Peyer's patch (tissue), 4 donors: ENCODE measurements at places on chromosomes 6 and 20.

DNA sequence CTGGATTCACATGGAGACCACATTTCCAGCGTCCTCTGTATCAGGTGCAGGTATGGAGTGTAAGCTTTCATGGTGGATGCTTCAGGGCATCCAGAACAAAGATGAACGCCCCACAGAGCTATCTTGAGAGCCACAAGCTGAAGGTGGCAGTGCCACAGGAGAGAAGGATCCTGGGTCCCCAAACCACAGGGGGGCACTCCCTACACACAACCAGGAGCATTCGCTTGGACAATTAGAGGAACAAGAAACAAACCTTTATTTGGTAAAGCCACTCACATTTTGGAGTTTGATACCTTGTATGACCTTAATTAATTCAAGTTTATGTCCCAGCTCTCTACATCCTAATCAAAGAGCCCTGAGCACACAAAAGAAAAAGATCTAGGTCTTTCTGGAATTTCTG, 406.3 kb downstream of the PREX1 start:
- no peak for DNase-seq

GRCh38 chr6:122760330-122760729, 19.2 kb upstream of the FABP7 start:
- DNase-seq = no peak

GRCh38 chr6:8652710-8653109, 217.4 kb upstream of the SLC35B3 start:
- DNase-seq = no peak

DNA sequence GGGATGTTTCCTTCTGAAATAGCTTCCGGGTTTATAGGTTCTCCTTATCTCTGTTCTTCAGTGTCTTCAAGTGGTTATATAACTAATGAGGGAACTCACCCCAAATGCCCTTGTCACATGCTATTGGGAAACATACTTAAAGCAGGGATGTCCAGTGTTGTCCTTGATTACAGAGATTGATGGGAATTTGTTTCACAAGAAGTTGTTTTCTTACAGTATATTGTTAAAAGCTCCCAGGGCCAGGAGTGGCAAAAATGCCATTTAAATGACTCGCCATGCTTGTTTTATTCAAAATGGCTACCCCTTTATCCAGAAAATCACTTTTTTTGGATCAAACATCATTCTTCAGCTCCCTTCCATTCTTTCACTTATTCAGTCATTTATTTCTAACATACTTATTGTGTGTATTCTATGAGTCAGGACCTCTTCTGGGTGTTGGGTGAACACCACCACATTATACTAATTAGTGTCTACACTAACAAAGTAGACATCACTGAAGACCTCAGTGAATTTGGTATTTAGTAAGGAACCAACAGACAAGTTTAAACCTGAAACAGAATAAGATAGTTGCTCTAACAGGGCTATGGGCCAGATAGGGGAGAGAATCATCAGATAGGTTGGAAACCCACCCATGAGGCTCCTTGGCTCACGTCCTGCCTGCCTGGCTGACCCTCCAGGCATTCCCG, 791.1 kb downstream of the MAFB start:
- no peak for DNase-seq

DNA sequence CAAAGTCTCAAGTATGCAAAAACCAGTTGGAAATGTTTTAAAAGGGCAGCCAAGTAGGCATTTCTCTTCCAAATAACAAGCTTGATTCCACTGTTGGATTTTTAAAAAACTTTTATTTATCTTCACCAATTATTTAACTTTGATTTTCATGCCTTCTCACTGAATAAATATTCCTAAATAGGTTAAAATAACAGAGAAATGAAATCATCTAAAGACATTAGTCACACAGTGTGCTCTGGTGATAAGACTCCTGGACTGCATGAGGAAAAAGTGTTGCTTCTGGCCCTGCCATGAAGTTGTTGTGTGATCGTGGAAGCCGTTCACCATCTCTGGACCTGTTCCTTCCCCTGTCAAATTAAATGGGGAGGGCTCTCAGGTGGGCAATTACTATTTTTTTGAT, 33.8 kb upstream of the IGF2R start:
- DNase-seq = no peak

DNA sequence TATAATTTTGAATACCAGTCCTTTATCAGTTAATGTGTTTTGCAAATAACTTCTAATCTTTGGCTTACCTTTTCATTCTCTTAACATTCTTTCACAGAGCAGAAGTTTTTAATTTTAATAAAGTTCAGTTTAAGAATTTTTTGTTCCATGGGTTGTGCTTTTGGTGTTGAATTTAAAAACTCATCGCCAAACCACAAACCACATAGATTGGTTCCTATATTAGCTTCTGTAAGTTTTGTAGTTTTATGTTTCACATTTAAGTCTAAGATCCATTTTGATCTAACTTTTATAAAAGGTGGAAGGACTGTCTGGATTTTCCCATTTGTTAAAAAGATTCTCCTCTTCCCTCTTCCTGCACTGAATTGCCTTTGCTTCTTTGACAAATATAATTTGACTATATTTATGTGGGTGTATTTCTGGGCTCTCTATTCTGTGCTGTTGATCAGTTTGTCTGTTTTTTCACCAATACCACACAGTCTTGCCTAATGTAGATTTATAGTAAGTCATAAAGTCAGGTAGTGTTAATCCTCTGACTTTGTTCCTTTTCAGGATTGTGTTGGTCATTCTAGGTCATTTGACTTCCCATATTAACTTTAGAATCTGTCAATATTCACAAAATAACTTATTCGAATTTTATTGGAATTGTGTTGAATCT, 17.5 kb upstream of the SDCBP2 start:
- no peak for DNase-seq

- DNase-seq = no peak
These were observed 210.0 kb upstream of the CST7 start for GRCh38 chr20:24738981-24739633.

DNA sequence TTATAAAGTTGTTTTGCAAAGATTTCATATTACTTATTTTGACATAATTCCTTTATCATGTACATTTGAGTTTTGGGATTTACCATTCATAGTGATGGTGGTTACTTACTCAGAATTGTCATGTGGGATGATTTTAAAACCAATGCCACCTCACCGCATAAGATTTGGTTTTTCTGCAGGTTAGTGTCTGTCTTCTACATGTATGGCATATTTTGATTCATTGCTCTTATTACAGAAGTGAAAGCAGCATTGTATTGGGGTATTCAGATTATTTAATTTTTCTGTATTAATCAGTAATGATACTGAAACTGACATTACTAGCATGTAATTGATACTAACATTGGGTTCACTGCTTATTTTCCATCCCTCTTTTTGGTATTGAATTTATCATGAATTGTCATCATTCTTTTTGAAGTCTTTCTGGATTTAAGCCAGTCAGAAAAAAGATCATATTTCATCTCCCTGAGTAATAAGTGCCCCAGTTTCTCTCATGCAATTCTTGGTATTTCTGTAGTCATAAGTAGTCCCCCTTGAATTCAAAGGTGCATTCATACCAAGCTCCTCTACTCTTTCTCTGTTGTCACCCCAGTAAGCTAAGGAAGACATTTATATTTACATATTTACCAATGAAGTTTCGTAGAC, 176.6 kb downstream of the BCKDHB start:
- no peak for DNase-seq

GRCh38 chr6:52538252-52538900, 38.5 kb downstream of the TRAM2 start:
- no peak for DNase-seq

GRCh38 chr6:42028234-42029061, 21.9 kb upstream of the TAF8 start:
- DNase-seq = no peak

- no peak for DNase-seq
These were observed 342.0 kb downstream of the SOX4 start for GRCh38 chr6:21935561-21936028.

DNA sequence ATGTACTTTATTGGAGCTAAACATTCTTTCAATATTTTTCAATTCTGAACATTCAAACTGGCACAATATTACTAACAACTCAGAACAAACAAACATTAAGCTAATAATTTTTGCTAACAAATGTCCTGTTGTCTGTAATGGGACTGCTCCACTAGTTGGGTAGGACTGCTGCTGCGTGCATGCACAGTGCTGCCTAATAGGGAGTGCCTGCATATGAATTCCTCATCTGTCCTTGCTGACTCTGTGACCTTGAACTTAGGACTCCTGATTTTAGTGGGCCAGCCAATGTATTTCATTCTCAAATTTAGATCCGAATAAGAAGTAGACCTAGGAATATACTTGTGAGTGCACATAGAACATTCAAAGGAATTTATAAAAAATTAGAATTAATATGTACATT, 196.5 kb upstream of the RAB32 start:
- DNase-seq = no peak

- DNase-seq = no peak
These were observed 18.4 kb upstream of the AKAP7 start for GRCh38 chr6:131116755-131117360.

DNA sequence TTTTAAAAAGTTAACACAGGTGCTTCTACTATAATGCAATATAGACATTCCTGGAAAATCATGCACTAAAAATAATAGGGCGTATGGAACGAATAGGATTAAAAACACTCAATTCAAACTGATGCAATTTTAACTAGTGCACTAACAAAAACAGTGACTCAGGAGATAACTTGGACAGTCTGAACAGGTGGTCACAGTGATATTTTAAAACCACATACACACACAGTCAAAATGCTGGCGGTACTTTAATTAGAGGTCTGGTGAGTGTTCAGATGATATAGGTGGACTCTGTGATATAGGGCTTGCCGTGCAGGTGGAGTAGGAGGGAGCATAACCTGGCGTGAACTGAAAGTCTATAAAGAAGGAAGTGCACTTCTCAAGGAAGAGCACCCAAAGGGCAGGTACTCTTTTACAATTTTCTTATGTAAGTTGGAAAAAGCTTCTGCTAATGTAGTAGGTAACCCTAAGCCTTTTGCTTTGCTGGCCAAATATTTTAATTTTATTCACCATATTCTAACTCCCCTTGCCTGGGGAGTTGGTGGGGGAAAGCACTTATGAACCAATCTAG, 41.9 kb upstream of the PLN start:
- DNase-seq = no peak

DNA sequence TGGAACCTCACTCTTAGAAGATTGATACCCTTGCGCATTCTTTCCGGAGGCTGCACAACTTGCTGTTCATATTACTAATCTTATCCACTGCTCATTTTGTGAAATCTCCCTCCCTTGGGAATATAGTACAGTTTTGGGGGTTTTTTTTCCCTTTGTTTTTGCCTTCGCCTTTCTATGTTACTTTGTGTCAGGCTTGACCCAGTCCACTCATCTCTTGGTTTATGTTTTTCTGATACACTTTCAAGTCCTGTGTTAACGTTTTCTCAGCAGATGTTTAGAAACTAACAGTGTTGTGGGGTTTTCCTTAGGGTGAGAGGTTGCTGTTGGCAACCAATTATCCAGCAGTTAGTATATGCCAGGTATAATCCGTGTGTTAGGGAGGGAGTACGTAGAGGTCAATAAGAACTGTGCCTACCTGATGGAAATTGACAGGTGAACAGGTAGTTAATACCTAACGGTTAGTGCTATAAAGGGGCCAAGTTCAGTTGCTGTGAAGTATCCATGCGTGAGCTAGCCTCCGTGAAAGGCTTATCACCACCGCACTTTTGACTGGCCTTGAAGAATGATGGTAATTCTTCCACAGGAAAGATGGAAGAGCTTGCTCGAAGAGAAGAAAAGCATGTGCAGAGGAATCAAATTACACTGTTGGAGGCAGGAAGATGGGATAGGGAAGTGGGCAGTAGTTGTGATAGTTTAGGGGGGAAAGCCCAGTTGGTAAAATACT, 1.4 kb downstream of the NFYA start:
- no peak for DNase-seq

DNA sequence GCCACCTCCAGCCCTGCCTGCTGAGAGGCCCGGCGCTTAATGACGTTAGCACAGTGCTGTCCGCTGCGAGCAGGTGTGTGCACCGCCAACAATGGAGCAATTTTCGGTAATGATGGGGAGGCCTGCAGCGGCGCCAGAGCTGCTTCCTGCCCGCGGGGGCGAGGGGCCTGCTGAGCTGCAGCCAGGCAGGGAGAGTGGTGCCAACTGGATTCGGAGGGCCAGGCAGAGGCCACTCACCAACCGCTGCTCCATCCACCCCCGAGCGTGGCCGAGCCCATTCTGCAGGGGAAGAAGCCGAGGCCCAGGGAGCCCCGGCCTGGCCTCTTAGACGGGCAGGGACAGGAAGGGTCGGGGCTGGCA, 9.6 kb downstream of the HRH3 start:
- DNase-seq = no peak

DNA sequence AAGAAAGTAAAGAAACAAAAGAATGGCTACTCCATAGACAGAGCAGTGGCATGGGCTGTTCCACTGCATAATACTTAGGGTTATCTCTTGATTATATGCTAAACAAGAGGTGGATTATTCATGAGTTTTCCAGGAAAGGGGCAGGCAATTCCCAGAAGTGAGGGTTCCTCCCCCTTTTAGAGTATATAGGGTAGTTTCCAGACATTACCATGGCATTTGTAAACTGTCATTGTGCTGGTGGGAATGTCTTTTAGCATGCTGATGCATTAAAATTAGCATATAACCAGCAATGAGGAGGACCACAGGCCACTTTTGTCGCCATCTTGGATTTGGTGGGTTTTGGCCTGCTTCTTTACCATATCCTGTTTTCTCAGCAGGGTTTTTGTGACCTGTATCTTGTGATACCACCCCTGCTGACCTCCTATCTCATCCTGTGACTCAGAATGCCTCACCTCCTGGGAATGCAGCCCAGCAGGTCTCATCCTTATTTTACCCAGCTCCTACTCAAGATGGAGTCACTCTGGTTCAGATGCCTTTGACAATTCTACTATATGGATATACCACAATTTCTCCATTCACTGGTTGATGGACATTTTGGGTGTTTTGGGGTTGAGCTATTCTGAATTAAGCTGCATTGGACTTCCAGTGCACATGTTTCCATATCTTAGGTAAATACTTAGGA, 280.6 kb downstream of the FARS2 start:
- no peak for DNase-seq

DNA sequence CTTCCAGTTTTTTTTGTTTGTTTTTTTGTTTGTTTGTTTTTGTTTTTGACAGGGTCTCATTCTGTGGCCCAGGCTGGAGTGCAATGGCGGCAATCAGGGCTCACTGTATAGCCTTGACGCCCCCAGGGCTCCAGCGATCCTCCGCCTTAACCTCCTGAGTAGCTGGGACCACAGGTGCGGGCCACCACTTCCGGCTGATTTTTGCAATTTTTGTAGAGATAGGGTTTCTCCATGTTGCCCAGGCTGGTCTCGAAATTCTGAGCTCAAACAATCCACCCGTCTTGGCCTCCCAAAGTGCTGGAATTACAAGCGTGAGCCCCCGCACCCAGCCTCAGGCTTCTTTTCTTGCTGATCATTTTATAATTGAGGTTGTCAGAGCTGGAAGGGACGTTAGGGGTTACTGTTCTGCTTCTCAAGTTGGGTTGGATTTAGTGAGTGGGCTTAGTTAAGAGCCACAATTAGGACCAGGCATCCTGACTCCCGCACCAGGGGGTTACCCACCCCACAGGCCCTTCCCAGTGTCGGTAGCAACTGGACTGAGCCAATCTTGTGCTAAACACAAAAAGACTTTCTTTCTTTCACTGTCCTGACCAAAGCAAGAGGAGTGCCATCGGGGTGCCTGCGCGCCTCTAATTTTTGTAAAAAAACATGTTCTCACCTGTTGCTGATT, 13.1 kb upstream of the ZSCAN9 start:
- DNase-seq = peak; percentile 46
